ENCODE measurements at places on chromosomes 5 and 9. TPM values are rescaled to one million over a fixed set of nuclear protein-coding genes. Genes with fewer than 3 reads are reported as not detected.

HRCT1 gene
- 23.6 TPM for total RNA-seq

SMARCA2 gene
- 177 TPM for total RNA-seq

HARS1 gene
- total RNA-seq: 68.2 TPM

IRGM gene
- total RNA-seq: not detected

C6 gene
- 0.49 TPM for total RNA-seq

PCDHB13 gene
- 16.1 TPM for total RNA-seq

C9orf85 gene
- total RNA-seq: 14.7 TPM

PCDHGB6 gene
- 17.2 TPM for total RNA-seq

GRCh38 chr5:1936413-1936812 is 53.7 kb upstream of the IRX4 start:
- no peak for DNase-seq

DNA sequence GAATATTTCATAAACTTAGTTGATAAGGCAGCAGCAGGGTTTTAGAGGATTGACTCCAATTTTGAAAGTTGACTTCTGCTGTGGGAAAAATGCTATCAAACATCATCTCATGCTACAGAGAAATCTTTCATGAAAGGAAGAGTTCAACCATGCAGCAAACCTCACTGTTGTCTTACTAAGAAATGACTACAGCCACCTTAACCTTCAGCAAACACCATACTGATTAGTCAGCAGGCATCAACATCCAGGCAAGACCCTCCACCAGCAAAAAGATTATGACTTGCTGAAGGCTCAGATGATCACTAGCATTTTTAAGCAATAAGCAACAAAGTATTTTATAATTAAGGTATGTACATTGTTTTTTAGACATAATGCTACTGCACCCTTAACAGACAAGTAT is 7.6 kb downstream of the TMEM174 start:
- DNase-seq: no peak

DNA sequence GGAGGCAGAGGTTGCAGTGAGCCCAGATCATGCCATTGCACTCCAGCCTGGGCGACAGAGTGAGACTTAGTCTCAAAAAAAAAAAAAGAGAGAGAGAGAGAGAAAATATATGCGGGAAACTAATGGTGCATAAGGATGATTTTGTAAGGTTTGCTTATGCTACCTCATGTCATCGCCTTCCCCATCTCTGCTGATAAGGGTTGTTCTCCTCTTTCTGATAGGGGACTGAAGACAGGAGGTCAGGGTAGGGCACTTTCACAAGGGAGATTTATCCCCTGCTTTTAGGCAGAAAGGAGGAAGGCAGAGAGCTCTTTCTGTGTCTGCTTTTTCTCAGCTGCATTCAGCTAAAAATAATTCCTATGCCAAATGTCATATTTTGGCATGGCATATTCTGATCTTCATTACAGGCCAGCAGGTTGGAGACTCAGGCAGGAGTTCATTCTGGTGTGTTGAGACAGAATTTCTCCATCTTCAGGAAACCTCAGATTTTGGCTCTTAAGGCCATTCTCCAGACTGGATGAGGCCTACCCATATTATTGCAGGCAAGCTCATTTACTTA is 220.2 kb downstream of the AUH start:
- DNase-seq: no peak

GRCh38 chr9:98328141-98328540 is 72.7 kb upstream of the TBC1D2 start:
- DNase-seq: no peak

- no peak for DNase-seq
These were observed 95.0 kb upstream of the PRR16 start for GRCh38 chr5:120368923-120369715.

GRCh38 chr5:32159328-32160072 is 14.6 kb downstream of the GOLPH3 start:
- DNase-seq: no peak

DNA sequence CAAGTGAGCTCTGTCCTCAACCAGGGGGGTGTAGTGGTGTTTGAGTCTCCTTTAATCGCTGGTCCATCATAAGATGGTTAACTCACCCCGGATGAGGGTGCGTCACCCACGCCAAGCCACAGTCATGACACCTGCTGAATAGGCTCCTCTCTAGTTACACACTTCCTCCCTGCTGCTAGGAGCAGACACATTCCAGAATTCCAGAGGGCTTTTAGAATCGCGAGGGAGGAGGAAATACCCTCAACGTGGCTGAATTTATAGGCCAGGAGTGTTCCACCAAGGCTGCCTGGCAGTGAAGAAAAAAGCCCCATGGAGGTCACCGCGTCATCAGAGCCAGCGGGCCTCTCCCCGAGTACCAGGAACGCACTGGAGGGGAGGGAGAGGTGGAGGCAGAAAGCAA is 5.1 kb downstream of the GLRX start:
- DNase-seq: no peak

GRCh38 chr9:88219601-88220000 is 81.3 kb upstream of the SPATA31C2 start:
- DNase-seq: no peak

DNA sequence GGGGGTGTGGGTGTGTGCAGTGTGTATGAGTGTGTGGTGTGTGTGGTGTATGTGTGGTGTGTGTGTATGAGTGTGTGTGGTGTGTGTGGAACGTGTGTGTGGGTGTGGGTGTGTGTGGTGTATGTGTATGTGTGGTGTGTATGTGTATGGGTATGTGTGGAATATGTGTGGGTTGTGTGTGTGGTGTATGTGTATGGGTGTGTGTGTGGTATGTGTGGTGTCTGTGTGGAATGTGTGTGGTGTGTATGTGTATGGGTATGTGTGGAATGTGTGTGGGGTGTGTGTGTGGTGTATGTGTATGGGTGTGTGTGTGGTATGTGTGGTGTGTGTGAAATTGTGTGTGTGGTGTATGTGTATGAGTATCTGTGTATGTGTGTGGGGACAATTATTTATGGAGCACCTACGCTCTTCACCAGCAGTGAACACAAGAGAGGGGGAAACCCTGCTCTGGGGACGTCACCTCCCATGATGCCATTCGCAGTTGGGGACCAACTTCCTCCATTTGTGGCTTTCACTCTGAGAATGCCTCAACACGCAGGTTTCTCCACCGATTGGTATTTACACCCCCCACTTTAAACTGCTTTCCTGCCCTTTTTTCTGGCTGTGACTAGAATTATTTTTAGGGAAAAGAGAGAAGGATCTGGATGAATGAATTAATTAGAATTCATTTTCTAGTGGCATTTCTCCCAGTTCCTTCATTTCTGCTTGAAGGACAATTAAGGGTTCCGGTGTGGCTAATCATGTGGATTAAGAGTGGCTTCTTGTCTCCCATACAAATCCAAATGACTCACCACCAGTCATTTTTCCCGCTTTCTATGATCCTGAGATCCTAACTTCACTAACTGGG is 238.1 kb downstream of the ROR2 start:
- no peak for DNase-seq

GRCh38 chr9:116141864-116142561 is 11.6 kb upstream of the PAPPA start:
- DNase-seq: no peak

DNA sequence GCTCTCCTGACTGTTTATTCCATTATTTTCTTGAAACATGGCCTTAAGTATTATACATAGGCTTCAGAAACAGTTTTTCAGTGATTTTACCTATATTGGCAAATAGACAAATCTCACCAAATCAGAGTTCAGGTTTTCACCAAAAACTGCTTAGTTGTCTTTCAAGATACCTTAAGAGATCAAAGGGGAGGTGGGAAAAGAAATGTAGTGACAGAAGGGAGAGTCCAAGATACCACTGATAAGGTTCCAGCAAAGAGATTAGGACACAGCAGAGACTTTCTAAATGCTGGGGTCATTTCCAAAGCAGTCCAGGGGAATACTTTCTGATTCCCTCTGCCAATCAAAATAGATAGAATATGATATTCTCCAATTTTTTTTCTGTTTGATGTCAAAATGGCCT is 73.7 kb upstream of the IQGAP2 start:
- no peak for DNase-seq

GRCh38 chr5:155004138-155004744 is 9.3 kb upstream of the KIF4B start:
- no peak for DNase-seq

- no peak for DNase-seq
These were observed 200.1 kb downstream of the NSG2 start for GRCh38 chr5:174245516-174246075.

Data from thoracic aorta (tissue), 2 donors.